Activated CD4-positive, alpha-beta T cell treated with anti-CD3 and anti-CD28 coated beads for 24 hours (primary cell): ENCODE measurements at places on chromosomes 7 and 10.

DNA sequence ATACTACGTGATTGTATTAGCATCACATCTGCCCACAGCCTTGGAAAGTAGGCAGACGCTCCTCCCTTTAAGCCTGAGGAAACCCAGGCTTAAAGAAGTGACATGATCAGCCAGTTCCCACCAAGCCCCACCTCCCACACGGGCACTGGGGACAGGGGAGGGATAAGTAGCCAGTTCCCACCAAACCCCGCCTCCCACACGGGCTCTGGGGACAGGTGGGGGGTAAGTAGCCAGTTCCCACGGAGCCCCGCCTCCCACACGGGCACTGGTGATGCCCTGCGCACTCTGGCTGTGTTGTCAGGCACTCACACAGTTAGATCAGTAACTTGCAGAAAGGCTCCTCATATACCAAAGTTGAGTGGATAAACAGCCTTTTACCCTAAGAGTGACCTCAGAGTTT lies 606.8 kb downstream of the PTPRN2 start:
- DNase-seq: no peak

- DNase-seq: no peak
Observed at GRCh38 chr10:58137813-58138212, 129.9 kb downstream of the IPMK start.

GRCh38 chr7:149071641-149072437 lies 18.7 kb downstream of the ZNF786 start:
- DNase-seq: no peak

GRCh38 chr7:27953361-27953760 lies 213.4 kb downstream of the TAX1BP1 start:
- DNase-seq: no peak

GRCh38 chr10:60042914-60043313 lies 136.6 kb upstream of the CCDC6 start:
- no peak for DNase-seq

DNA sequence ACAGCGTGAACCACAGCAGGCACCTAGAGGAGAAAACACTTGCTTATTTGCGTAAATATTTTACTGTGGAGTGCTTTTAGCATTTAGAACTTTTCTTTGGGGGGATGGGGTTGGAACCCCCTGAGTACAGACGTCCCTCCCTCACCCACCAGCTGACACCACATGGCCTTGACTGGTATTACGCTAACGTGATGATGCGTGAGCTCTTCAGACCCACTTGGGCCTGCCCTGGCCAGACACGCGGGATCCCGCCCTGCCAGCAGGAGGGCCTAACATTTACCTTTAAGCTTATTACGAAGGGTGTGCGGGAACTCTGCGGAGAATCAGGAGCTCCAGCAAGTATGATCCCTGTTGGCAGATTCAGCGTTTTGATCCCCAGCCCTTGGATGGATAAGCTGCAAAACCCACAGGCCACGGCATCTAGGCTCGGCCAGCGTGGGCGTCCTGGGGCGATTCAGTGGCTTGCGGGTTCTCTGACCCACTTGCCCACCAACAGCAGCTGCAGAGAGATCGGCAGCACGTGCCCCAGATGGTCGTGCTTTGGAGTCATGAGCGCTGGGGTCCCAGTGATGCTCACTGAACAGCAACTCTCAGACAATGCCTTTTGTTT lies 545.5 kb upstream of the FOXK1 start:
- no peak for DNase-seq

GRCh38 chr7:100483722-100484672 lies at the start of gene NYAP1:
TSS of gene NYAP1 (plus strand) at chr7:100483927. CDS start at chr7:100485312, 1,385 bp downstream.
- DNase-seq: no peak

GRCh38 chr7:39045231-39045630 lies 67.5 kb downstream of the POU6F2 start:
- DNase-seq: no peak

GRCh38 chr10:102783568-102783967 lies 39.8 kb downstream of the WBP1L start:
- no peak for DNase-seq

DNA sequence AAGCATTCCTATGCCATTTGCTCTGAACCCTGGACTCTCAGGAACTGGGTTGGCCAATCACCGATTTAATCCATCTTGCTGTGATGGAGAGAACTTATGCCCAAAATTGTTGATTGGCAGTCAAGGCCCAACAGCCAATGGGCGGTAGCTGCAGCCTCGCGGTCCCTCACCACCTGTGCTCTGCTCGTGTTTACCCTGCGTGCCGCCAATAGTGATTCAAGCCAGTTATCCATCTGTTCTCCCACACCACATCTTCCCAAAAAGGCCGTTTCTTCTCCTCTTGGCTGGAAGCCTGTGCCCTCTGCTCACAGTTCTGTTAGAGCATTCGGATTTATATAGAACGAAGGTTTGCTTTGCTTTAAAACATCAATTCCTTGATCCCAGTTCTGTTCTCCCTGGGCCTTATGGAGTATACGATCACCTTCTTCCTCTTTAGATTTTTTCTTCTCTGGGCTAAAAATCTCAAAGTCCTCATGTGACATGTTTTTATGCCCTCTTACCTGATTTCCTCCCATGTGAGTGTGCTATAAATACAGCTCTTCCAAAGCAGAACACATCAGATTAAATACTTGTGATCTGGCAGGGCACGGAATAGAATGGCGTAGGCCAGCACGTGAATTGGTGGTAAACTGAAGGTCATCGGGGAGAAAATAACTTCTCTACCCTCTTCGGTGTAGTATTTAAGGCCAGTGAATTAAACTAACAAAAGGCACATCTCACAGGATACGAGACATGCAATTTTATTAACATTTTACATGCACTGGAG lies 212.8 kb downstream of the NSUN6 start:
- DNase-seq: no peak

GRCh38 chr10:70905071-70906021 lies 17.0 kb upstream of the PCBD1 start:
- DNase-seq: no peak

DNA sequence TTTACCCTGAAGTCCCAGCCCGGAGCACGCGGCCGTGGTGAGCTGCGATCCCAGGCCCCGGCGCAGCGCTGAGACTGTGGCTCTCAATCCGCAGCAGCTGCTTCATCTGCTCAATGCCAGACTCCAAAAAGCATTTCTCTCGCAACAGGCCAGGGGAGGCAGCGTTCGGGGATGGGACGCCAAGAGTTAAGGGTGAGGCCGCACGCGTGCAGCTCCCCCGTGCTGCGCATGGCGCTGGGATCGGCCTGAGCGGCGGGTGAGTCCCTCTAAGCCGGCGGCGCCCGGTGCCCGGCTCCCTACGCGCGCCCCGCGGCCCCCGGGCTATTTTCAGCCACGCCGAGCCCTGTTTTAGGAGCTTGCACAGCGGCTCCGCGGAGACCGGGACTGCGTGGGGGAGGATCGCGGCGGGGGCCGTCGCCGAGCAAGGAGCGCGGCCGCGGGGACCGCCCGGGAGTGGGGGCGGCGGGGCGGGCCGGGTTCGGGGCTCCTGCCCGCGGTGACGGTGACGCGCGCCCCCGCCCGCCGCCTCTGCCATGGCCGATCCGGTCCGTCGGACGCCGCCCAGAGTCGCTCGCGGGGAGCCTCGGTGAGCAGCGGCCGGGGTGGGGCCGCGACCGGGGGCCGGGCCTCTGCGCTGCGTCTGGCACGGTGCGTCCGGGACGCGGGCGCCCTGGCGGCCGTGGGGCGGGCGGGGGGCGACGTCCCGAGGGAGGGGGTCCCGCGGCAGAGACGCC lies 29.4 kb upstream of the JAKMIP3 start:
- DNase-seq: no peak

- no peak for DNase-seq
Observed at GRCh38 chr7:17661982-17662585, 278.2 kb downstream of the SNX13 start.

DNA sequence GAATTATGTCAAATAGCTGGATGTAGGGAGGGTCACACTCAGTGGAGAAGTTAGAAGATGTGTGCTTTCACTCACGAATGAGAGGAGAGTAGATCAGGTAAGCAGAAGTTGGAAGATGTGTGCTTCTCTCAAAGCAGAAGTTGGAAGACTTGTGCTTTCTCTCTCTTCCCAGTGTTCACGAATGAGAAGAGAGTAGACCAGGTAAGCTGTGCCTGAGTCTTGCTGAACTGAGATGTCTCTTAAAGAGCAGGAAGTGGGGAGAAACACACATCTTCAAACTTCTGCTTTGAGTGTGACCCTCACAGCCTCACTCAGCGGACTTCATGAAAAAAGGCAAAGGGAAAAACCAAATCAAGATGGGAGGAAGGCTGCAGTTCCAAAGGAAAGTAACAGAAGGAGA lies 7.0 kb upstream of the TMEM243 start:
- no peak for DNase-seq

- DNase-seq: no peak
Observed at GRCh38 chr7:6250364-6250833, 22.0 kb downstream of the CYTH3 start.

GRCh38 chr7:44978511-44979366 lies at the start of gene MYO1G:
TSS of gene MYO1G (minus strand) at chr7:44979015. CDS start at chr7:44978961, 54 bp downstream.
- peak; percentile 62 for DNase-seq

DNA sequence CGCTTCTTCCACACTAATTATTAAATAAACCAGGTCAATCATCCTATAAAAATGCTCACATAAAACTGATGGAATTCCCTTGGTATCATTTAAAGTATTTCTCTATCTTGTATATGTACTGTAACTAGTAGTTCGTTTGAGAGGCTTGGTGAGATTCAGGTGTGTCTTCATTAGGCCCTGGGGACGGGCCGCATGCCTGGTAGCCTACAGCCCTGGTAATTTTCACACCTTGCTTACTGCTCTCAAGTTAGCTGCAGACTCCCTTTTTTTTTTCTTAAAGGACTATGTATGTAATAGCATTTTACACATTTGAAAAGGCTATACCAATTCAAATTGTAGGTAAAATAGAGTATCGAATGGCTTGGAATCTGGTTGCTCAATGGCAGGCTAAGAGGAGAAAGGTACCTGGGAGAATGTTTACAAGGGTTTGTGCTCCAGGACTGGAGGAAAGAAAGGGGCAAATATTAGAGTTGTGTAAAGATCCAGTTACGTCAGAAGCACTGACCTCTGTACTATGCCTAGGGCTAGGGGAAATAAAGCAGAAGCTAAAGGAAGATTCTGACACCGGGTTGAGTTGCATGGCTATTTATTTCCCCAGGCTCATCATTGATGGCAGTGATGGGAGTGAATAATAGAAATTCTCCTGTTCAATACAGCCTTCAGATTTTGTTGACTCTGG lies 58.8 kb upstream of the PNLIP start:
- DNase-seq: no peak

DNA sequence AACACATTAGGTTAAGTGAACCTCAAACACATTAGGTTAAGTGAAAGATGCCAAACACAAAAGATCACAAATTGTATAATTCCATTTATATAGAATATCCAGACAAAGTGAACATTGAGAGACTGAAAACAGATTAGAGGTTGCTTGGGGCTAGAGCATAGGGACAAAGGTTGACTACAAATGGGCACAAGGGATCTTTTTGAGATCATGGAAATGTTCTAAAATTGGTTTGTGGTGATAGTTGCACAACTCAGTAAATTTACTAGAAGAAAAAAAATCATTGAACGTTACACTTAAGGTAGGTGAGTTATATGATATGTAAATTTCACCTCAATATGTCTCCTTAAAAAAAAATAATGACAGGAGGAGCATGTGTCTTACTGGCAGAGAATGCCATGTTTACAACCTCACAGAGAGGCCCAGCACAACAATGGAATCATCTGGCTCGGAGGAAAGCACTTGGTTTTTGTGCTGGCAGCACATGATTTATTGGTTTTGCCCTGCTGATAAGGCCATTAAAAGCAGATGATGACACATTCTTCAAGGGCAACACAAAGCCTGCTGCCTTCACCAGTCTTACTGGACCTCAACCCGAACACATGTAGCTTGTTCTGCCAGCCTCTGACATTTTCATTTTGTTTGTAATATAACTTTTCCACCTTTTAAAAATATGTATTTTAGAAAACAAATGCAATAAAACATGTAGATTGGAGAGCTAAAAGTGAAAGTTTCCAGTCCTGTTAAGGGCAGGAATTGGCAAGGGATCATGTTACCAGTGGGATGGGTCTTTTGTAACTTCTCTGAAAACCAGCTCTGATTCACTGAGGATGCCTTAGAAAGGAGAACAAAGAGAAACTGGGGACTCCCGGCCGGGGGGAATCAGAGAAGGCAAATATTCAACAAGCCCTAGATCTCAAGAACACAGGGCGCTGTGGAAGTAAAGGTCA lies 11.9 kb upstream of the LMOD2 start:
- no peak for DNase-seq

GRCh38 chr10:49661140-49661856 lies 18.2 kb upstream of the C10orf53 start:
- DNase-seq: no peak

GRCh38 chr7:51300762-51301674 lies 15.6 kb downstream of the COBL start:
- DNase-seq: no peak

DNA sequence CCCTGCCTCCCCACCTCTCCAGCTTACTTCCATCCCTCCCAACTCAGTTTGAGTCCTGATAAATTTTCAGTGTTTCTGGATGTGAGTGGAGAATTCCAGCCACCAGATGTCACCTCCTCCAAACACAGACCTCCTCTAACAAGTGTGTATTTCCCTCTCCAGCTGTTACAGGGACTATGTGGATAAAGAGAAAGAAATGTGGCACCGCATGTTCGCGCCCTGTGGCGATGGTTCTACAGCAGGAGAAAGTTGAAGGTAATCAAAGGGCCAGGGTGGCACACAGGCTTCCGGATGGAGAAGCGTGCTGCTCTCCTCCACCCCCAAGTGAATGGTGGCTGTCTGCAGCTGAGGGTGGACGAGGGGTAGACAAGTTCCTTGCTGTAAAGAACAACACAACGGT lies 14.7 kb downstream of the FKBP6 start:
- no peak for DNase-seq

GRCh38 chr10:132023092-132023811 lies 41.5 kb upstream of the BNIP3 start:
- DNase-seq: peak; percentile 72

DNA sequence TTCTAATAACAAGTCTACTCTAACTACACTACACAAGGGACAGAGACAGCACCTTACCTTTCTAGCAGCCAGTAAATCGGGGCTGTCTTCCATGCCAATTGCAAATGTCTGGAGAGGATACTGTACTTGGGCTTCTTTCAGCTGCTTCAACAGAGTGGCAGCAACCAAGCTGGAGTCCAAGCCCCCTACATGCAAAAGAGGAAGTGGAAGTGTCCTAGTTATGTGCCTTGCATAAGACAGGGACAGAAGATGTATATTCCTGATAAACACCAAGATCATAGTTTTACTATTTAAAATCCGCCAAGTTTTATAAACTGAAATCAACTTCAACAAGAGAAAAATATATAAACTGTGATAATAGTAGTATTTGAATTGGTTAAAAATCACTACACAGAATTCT lies 14.0 kb downstream of the ASNS start:
- DNase-seq: no peak
